ENCODE measurements at places on chromosomes 7 and 10.

DNA sequence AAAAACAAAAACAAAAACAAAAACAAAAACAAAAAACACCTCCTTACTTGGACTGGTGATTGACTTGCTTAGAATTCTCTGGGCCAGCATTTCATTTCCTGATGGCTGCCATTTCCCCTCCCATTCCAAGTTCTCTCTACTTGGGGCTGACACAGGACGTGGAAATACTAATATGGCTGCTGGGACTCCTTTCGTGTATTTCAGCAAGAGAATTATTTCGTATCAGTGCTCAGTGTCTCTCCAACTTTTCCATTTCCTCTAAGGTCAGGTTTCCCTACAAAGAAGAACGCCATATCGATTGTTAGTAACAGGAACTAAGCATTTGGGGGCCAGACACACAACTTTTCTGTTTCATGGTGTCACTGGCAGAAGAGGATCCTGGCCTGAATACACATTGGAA is 22.5 kb upstream of the VAX1 start:
- no peak for DNase-seq

- DNase-seq = peak; percentile 56
Measured at GRCh38 chr10:96339956-96340904, 18.6 kb downstream of the OPALIN start.

DNA sequence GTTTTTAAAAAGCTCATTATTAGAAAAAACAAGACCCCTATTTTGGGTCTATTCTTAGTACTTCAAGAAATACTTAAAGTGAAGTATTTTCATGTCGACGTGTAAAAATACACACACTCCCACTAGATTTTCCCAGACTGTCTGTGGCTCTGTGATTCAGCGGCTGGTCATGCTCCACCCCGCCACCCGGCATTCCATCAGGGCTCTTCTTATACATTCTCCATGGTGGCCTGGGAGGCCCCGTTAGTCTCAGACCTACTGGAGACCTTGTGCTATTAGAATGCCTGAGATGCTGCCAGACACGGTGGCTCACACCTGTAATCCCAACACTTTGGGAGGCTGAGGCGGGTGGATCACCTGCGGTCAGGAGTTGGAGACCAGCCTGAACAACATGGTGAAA is 13.1 kb downstream of the TECPR1 start:
- peak; percentile 74 for DNase-seq

GRCh38 chr10:73042130-73042529 is 54.5 kb downstream of the P4HA1 start:
- no peak for DNase-seq

GRCh38 chr7:131574741-131575140 is 18.3 kb upstream of the PODXL start:
- peak; percentile 65 for DNase-seq

- DNase-seq = peak; percentile 28
Measured at GRCh38 chr10:63588436-63589167, 67.4 kb downstream of the REEP3 start.

DNA sequence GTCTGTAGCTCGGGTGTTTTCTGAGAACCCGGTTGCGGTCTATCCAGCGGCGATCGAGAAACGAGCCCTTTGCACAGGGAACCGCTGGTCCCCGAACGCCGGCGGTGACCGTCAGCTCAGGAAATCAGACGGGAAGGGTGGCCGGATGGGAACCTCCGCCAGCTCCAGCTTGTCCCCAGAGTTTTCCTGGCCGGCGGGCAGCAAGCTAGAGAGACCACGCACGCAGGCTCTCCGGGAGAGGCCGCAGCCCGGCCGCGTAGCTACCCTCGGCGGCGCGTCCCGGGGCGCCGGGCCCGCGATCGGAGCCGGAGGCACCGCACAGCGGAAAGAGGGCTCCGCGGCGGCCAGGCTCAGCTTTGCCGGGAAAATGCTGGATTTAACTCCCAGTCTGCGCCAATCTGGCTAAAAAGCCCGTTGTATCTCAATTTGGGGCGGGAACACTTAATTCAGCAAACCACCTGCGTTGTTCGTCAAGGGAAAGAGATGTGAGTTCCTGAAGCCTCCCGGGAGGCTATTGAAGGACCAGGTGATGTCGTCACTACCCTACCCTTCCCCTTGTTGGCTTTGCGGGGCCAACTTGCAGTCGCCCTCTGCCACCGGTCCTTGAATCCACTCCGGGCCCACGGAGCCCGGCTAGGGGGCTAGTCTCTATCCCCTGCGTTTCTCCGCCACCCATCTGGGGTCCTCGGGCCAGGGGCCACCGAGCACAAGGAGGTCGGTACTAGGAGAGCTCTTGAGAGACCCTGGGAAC is 859 bp upstream of the CH25H start:
- peak; percentile 44 for DNase-seq

- no peak for DNase-seq
Measured at GRCh38 chr7:55563596-55564325, 8.5 kb downstream of the VOPP1 start.

DNA sequence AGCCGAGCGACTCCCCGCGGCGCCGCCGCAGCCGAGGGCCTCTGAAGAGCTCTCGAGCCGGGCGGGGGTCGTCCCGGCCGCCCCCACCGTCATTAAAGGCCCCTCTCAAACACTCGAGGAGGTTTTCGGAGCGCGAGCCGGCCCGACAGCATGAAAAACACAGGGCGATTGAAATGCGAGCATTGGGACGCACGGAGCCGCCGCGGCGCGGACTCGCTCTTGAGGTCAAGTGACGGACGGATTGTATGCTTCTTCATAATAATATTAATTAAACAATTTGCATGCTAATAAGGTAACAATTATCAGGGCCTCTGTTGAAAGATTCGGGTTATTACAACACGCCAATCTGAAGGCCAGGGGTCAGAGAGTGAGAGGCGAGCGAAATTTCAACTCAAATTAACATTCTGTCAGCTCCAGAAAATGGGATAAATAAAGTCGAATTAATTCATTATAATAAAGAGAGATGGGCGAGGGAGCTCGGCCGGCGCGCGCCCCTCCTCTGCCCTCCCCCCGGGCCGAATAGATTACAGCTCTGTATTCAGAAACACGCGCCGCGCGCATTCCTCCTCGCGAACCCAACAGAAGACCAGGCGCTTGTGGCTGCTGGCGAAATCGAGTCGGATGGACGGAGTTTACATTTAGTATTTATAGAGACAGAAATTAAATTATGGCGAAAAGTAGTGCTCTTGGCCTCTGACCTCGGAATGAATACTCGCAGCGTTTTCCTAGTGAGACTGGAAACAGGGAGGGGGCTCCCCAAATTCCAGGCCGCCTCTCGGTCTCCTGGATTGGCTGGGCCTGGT is 2.1 kb upstream of the UNCX start:
- no peak for DNase-seq

GRCh38 chr7:90246171-90246570 is 1.2 kb downstream of the CFAP69 start:
- peak; percentile 32 for DNase-seq

- no peak for DNase-seq
Measured at GRCh38 chr10:108894402-108895301, 1028.7 kb downstream of the XPNPEP1 start.
